Activated CD8-positive, alpha-beta T cell treated with anti-CD3 and anti-CD28 coated beads for 36 hours (primary cell): ENCODE measurements at places on chromosomes 7 and 10.
A peak's percentile ranks its signal among the peaks of the same experiment; 100 is the strongest.

- H3K4me3 ChIP-seq = no peak overlapping the region
- no peaks in the 10 kb centered on the region for H3K36me3 ChIP-seq
- no peak for DNase-seq
- no peaks in the 10 kb centered on the region for H3K27me3 ChIP-seq
- H3K27ac ChIP-seq = no peak overlapping the region
Measured at GRCh38 chr7:132666774-132667172, 90.5 kb upstream of the PLXNA4 start.

DNA sequence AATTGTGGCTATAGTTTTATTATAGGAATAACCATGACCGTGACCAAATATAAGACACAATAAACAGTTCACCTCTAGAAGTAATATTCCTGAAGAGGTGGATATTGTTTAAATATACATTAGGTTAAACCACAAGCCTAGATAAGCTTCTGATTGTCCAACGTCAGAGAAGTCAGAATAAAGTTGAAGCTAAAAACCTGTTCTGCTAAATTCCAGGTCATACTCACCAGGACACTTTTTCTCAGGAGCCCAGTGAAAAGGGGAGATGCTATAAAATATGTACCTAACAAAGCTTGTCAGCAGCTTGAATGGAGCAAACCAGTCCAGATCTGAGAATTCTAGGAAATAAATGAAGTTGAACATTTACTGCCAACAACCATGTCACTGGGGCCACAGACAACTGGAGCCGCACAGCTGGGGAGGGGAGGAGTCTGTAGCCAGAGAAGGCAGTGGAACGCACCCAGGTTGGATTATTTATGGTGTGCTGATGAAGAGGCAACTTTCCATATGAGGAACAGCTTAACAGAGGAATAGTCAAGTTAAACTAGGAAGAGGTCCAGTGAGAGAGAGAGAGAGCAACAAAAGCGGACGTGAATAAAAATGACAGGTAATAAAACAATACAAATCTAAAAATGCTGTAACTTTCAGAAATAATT lies 191.1 kb downstream of the ZNF438 start:
- H3K27me3 ChIP-seq = no peaks in the 10 kb centered on the region
- no peak overlapping the region for H3K27ac ChIP-seq
- DNase-seq = no peak

DNA sequence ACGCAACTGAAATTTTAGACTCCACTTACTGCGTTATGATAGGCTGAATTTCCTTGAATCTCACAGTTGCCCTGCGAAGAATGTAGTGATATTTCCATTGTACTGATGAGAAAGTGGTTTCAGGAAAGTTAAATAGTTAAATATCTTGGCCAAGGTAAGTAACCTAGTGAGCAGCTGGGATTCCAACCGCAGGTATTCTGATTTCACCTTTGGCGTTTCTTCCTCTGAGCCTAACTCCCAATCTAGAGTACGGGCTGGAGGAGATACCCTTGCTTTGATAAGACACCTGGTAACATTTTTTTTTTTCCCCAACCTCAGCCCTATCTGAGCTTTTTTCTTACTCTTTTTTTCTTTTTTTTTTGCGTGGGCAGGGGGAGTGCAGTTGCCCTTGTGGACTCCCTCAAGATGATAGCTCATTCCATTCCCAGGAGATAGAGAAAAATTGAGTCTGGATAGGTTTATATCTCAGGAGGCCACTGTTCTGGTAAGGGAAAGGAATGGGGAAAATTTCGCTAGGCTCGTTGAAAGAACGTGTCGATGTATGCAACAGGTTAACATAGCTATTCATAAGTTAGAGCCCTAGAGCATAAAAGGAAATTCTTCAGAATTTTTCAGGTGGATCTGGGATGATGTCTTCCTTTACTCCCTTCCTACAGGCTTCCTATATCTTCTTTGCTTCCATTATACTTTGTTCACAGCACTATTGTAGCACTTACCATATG lies 3.1 kb upstream of the TAS2R38 start:
- no peaks in the 10 kb centered on the region for H3K36me3 ChIP-seq
- peaks cover 12% of the 10 kb centered on the region for H3K4me1 ChIP-seq
- DNase-seq = no peak
- no peak overlapping the region for H3K27ac ChIP-seq
- peak overlapping the region; percentile 68 for H3K4me3 ChIP-seq

GRCh38 chr7:69663911-69664832 lies 65.9 kb downstream of the AUTS2 start:
- no peak for DNase-seq
- no peak overlapping the region for H3K4me3 ChIP-seq
- H3K36me3 ChIP-seq = no peaks in the 10 kb centered on the region
- no peak overlapping the region for H3K27ac ChIP-seq

DNA sequence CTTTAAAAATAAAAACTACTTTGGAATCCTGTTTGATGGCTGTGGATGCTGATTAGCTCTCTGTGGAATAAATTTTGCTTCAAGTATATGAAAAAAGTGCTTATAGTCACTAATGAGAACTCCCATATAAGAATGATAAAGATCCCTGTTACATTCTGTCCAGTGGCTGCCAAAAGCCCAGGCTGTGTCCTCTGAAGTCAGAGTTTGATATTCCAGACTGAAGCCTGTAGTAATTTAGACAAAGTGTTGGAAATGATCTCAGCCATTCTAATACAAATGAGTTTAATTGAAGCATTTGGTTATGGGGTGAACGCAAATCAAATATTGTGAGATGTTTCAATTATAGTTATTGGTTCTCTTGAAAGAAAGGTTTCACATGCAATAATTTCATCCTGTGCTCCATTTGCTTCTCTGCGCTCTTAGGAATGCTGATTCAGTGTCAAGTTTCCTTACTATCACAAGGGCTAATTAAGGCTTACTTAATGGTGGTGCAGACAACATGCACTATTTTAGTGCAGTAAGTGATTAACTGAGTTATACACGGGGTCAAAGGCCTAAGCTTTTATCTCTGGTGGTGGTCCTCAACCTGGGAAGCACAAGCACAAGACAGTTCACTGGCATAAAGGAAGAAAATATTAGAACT lies 867.6 kb downstream of the SORCS1 start:
- H3K4me1 ChIP-seq = no peaks in the 10 kb centered on the region
- H3K36me3 ChIP-seq = no peaks in the 10 kb centered on the region
- H3K4me3 ChIP-seq = no peak overlapping the region

DNA sequence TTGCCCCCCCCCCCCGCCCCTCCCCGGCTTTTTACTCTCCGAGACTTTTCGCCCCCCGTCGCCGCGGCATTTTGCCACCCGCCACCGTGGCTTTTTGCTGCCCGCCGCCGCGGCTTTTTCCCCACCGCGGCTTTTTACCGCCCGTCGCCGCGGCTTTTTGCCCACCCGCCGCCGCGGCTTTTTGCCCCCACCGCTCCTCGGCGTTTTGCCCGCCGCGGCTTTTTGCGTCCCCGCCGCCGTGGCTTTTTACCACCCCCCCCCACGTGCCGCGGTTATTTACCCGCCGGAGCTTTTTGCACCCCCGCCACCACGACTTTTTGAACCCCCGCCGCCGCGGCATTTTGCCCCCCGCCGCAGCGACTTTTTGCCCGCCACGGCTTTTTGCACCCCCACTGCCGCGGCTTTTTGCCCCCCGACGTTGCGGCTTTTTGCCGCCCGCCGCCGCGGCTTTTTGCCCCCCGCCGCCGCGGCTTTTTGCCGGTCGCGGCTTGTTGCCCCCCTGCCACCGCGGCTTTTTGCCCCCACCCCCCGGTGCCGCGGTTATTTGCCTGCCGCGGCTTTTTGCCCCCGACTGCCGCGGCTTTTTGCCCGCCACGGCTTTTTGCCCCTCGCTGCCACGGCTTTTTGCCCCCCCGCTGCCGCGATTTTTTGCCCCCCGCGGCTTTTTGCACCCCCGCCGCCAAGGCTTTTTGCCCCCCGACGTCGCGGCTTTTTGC lies 461.1 kb downstream of the ZNF33B start:
- DNase-seq = no peak
- peaks cover 4% of the 10 kb centered on the region for H3K4me1 ChIP-seq
- no peak overlapping the region for H3K4me3 ChIP-seq
- H3K27me3 ChIP-seq = peaks cover 42% of the 10 kb centered on the region

DNA sequence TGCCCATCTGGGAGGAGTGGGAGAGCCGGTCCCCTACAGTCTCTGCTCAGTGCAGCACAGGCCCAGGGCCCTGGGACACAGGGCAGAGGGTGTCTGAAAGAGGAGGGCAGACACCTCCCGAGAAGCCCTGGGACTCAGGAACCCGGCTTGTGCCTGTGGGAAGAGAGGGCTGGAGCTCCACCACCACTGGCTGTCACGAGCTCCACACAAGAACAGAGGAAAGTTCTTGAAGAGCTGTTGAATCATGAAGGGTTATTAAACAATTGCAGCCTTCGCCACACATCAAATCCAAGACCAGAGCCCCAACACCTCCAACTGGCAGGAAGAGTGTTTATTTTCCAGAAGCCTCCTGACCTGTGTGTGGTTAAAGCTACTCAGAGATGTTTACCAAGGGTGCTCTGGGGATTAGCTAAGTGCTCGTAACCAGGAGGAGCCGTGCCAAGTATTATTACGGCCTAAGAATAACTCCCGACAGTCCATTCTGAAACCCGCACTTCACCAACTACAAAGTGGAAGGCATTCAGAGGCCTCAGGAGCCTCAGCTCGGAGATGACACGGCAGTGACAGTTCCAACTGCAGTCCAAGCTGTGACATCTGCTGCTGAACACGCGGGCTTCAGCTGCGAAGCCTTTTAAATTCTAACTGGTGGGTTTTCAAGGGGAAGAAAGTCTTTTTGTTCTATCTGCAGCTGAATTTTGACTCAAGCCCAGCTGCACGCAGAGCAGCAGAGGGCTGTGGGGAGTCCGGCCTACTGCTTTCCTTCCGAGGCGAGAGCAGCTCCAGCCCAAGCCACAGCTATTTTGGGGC lies 75.1 kb downstream of the MAD1L1 start:
- H3K4me3 ChIP-seq = no peak overlapping the region
- H3K27me3 ChIP-seq = no peaks in the 10 kb centered on the region
- no peaks in the 10 kb centered on the region for H3K4me1 ChIP-seq
- no peaks in the 10 kb centered on the region for H3K36me3 ChIP-seq
- DNase-seq = no peak

- no peak for DNase-seq
- peaks cover 13% of the 10 kb centered on the region for H3K27me3 ChIP-seq
- no peak overlapping the region for H3K4me3 ChIP-seq
- H3K36me3 ChIP-seq = no peaks in the 10 kb centered on the region
Measured at GRCh38 chr10:33524966-33525365, 190.5 kb upstream of the NRP1 start.

DNA sequence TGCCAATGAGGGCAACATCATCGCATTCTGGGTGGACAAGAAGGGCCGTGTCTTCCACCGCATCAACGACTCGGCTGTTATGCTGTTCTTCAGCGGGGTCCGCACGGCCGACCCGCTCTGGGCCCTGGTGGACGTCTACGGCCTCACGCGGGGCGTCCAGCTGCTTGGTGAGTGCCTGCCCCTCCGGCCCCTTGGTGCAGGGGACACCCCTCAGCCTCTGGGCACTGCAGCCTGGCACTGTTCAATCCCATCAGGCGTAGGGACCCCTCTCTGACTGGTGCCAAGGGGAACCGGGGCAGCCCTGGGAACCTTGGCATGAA lies 78.1 kb downstream of the NEURL1 start:
- no peak overlapping the region for H3K4me3 ChIP-seq
- no peaks in the 10 kb centered on the region for H3K36me3 ChIP-seq
- no peaks in the 10 kb centered on the region for H3K27me3 ChIP-seq
- H3K27ac ChIP-seq = no peak overlapping the region
- no peak for DNase-seq
- H3K4me1 ChIP-seq = no peaks in the 10 kb centered on the region

GRCh38 chr10:43069579-43069978 lies 7.3 kb upstream of the RET start:
- no peak overlapping the region for H3K4me3 ChIP-seq
- H3K27ac ChIP-seq = no peak overlapping the region
- no peak for DNase-seq

GRCh38 chr10:71045936-71046335 lies 157.6 kb upstream of the PCBD1 start:
- H3K4me3 ChIP-seq = no peak overlapping the region
- no peaks in the 10 kb centered on the region for H3K36me3 ChIP-seq
- H3K27ac ChIP-seq = no peak overlapping the region
- no peaks in the 10 kb centered on the region for H3K4me1 ChIP-seq

- peaks cover 1% of the 10 kb centered on the region for H3K36me3 ChIP-seq
- H3K4me1 ChIP-seq = peaks cover 56% of the 10 kb centered on the region
- H3K27ac ChIP-seq = no peak overlapping the region
- H3K4me3 ChIP-seq = no peak overlapping the region
- no peak for DNase-seq
- H3K27me3 ChIP-seq = no peaks in the 10 kb centered on the region
Measured at GRCh38 chr7:30312178-30312577, 27.8 kb downstream of the ZNRF2 start.

DNA sequence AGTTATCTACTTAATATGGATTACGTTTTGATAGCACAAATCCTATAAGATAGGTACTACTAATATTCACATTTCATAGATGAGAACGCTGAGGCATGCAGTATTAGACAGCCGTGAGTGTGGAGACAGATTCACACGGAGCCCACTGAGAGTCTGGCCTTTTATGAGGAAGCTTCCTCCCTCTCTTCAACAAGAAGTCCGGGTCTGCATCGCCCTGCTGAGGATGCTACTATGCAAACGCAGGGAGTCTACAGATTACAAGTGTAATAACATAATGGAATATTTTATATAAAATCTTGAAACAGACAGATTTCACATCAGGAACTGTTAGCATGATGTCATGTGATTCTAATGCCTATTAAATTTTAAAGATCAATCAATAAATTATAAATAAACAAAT lies 255.9 kb upstream of the GLI3 start:
- H3K4me1 ChIP-seq = peaks cover 6% of the 10 kb centered on the region
- peaks cover 23% of the 10 kb centered on the region for H3K27me3 ChIP-seq
- DNase-seq = no peak

DNA sequence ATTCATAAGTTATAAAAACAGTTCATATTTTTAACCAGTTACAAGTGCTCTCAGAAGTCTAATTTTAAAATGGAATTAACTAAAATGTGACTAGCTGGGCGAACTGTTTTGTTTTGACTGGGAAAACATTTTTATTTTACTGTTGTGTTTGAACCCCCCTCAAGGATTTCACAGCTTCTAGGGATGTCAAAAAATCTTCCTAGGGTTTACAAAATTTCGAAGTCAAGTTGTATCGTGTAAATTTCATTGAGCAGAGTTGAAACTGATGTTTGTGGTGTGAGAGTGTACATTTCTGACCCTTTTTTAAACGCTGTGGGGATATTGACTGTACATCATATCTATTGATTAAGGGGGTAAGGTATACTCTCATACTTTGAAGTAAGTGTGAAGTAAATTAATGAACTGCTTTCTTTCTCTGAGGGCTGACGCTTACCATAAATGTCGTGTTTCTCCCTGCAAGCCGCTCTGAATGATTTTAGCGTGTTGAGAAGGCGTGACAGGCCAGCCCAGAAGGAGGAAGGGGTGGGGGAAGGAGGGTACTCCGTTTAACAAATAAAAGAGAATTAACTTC lies 1.8 kb upstream of the SP8 start:
- peaks cover 73% of the 10 kb centered on the region for H3K27me3 ChIP-seq
- H3K4me1 ChIP-seq = peaks cover 15% of the 10 kb centered on the region
- no peak overlapping the region for H3K4me3 ChIP-seq

- DNase-seq = no peak
- no peaks in the 10 kb centered on the region for H3K27me3 ChIP-seq
- no peaks in the 10 kb centered on the region for H3K36me3 ChIP-seq
- peak overlapping the region; percentile 36 for H3K27ac ChIP-seq
- H3K4me1 ChIP-seq = peaks cover 50% of the 10 kb centered on the region
Measured at GRCh38 chr7:106070201-106070551, 41.9 kb downstream of the SYPL1 start.

GRCh38 chr7:42097752-42098151 lies 139.3 kb downstream of the GLI3 start:
- DNase-seq = no peak
- H3K27ac ChIP-seq = no peak overlapping the region
- no peak overlapping the region for H3K4me3 ChIP-seq

- H3K4me3 ChIP-seq = no peak overlapping the region
- DNase-seq = no peak
- no peaks in the 10 kb centered on the region for H3K36me3 ChIP-seq
- H3K4me1 ChIP-seq = peaks cover 11% of the 10 kb centered on the region
Measured at GRCh38 chr10:87634311-87634710, 25.4 kb upstream of the PAPSS2 start.
